Activated T-helper 1 cell treated with anti-CD3 and anti-CD28 coated beads, Interleukin-2, amount 50 U/mL, for 16 hours (primary cell): ENCODE measurements at places on chromosomes 7 and 10.

- no peak for DNase-seq
Measured at GRCh38 chr7:91295576-91295975, 31.3 kb downstream of the FZD1 start.

GRCh38 chr10:11235771-11236170, 218.1 kb downstream of the CELF2 start:
- no peak for DNase-seq

DNA sequence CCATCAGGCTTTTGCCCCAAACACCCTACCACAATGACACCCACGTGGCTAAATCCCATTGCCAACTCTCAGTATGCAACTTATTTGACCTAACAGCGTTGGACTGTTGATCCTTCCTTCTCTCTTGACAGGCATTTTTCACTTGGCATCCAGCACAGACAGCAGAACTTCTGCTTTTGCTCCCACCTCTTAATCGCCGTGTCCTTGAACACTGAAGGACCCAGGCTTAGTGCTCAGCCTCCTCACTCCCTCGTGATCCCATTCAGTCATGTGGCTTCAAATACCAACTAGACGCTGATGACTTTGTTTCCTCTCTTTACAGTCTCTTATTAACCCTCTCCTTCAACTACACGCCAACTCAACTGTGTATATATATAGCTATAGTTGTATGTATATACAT, 25.0 kb downstream of the ZFAND2A start:
- no peak for DNase-seq

DNA sequence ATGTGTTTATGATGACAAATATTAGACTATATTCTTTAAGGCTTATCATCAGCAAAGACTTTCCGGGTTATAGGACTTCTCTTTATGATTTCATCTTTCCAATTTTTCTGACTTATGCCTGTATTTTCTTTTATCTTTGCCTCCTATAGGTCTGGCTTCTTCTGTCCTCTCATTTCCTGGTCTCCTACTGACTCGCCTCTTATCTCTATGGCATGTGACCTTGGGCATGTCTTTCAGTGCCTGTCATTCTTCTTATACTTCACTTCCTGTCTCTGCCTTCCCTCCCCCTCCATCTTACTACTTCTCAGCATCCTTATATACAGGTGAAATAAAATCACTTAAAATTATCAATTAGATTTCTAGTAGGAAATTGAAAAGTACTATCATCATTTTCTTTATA, 42.2 kb downstream of the PCDH15 start:
- no peak for DNase-seq

- DNase-seq, result no peak
Measured at GRCh38 chr7:106417273-106417902, 132.6 kb upstream of the NAMPT start.

DNA sequence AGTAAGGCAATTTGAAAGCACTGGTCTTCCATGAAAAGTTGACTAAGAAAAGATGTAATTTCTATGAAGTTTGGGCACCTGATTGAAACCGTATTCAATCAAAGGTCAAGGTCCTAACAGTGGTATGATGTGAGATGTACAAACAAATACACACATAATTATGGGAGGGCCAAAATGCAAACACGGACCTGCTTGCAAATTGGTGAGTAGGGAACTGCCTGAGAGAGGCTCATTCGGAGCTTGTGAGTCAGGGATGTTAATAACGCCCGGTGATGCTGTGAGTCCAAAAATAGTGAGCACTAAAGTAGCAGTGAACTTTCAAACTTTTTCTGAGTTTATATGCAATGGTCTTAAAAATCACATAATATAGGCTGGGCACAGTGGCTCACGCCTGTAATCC, 34.2 kb upstream of the FAM180A start:
- DNase-seq, result no peak
